ENCODE measurements at places on chromosomes 12 and 14.

DNA sequence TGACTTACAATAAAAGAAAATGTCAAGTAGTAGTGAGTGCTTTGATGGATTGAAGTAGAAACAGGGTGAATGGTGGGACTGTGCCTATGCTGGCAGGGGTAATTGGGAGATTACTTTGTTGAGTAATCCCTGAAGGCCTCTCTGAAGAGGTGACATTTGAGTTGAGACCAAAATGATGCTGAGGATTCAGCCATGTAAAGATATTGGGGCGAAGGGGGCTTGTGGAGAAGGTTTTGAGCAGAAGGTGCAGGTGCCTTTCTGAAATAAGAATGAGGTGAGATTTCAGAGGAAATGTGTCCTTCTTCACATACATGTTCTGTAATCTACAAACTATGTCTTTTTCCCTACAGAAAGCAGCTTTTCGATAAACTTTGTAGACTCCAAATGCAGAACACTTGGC, 8.0 kb downstream of the GNG2 start:
- no peak for DNase-seq

DNA sequence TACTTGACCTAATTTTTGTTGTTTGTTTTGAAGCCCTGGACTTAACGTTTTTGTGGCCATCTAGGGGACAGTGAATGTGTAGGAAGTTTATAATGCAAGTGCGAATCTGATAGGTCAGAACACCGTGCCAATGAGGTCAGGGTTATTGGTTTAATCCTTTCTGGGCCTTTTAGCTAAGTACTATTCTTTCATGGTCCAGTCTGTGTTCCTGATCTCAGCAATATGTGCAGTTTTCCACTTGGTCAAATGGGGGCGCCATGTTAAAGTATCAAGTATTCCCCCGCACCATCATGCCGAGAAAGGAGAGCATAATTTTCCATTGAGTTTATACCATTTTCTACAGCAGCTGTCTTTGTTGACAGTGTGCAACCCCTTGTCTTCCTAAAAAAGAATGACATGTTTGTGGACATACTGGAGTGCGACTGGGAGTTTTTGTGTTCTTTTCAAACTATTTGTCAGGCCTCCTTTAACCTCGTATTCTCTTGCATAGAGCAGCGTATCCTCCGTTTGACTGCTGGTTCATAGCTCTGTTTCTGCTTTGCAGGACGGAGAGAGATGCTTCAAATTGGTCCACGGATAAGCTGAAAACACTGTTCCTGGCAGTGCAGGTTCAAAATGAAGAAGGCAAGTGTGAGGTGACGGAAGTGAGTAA, 1.3 kb downstream of the AHSA1 start:
- no peak for DNase-seq

DNA sequence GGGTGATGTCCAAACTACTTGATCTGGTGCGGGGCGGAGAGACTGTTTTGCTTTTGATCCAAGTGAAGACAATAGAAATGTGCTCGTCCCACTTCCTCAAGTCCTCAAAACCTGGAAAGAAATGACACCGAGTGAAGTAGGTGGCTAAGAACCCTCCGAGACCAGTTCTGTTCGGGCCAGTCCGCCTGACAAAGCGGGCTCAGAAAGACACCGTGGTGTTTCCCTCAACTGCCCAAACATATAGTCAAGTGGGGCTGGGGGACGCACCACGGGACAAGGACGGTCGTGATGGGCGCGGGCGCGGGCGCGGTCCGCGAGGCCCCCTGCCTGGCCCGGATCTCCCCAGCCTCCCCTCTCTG, 1.6 kb downstream of the PHLDA1 start:
- DNase-seq = no peak

- DNase-seq = no peak
Measured at GRCh38 chr14:37019488-37019887, 152.9 kb downstream of the SLC25A21 start.

GRCh38 chr14:88044776-88045446, 40.0 kb downstream of the GPR65 start:
- DNase-seq = no peak

- DNase-seq = no peak
Measured at GRCh38 chr12:7994731-7995205, 37.7 kb upstream of the FOXJ2 start.

DNA sequence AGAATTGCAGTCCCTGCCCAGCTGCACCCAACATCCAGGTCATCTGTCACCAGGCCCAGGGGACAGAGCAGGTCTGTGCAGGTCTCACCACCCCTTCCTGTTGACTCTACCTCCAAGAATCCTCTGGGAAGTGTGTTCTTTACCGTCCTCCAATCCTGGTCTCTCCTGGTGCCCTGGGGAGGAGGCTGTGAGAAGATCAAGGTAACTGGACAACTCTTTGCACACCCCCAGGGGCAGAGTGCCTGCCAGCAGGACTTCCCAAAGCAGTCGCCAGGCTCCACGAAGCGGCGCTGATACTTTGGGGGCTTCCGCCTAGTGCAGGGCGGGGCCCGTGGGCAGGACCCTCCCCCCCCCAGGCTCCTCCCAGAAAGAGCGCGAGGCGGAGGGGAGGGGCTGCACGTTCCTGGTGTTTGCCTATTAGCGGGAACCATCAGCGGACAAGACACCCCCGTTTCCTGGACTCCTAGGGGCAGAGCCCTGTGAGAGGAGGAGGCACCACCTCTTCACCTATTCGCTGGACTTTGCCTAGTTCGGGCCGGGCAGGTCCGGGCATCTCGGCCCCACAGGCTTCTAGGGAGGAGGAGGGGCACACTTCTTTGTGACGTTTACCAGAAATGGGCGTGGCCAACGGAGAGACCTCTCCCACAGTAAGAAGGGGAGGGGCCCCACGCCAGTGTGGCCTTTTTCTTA, 918.0 kb downstream of the AACS start:
- DNase-seq = no peak

- no peak for DNase-seq
Measured at GRCh38 chr12:65926119-65926908, 102.0 kb downstream of the HMGA2 start.

DNA sequence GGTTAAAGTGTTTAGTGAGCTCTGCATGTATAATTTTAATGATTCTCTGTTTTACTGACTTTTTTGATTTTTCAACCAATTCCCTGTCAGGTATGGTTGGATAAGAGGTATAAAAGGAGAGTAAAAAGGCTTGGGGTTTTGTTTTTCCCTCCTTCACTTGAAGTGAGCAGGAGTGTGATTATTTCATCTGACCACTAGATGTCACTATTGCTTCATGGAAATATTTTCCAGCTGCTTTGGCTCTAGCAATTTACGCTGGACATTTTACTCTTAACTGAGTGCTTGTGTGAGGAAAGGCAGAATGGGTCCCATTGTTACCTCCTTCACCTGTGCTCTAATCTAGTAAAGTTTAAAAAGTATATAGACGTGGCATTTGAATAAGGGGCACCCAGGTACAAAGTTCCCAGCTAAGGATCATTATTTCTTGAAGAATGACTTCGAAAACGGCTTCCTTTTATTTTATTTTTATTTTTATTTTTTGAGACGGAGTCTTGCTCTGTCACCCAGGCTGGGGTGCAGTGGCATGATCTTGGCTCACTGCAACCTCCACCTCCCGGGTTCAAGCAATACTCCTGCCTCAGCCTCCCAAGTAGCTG, 66.5 kb downstream of the TBC1D30 start:
- DNase-seq = peak; percentile 19

- peak; percentile 24 for DNase-seq
Measured at GRCh38 chr12:103401421-103401820, 94.3 kb downstream of the C12orf42 start.

- DNase-seq = no peak
Measured at GRCh38 chr12:132474237-132474741, 15.7 kb upstream of the FBRSL1 start.

DNA sequence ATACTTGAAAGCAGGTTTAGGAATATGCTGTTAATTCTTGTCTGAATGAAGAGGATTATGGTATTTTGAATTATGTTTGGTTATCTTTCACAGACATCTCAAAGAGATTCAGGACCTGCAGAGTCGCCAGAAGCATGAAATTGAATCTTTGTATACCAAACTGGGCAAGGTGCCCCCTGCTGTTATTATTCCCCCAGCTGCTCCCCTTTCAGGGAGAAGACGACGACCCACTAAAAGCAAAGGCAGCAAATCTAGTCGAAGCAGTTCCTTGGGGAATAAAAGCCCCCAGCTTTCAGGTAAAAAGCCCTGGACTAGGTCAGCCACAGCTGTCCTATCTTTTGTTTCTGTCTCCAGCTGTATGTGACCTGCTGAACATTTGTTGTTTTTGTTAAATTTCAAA, 52.1 kb downstream of the RAD52 start:
- no peak for DNase-seq

DNA sequence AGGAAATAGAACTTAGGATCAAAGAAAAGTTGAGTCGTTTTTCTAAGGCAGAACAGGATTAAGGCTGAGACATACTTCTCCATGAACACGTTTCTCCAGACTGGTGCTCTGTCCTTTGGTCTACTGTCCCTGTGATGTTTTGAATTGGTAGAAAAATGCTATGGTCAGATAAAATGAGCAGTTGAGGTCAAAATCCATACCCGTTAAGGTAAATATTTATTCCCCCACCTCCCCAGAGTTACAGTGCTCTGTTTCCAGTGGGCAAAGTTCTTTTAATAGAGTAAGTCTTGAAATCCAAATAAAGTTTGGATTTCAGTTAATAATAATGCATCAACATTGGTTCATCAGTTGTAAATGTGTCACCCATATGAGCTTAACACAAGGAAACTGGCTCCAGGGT, 74.5 kb downstream of the PTHLH start:
- DNase-seq = no peak

- DNase-seq = no peak
Measured at GRCh38 chr12:108446766-108447165, 68.3 kb upstream of the FICD start.

DNA sequence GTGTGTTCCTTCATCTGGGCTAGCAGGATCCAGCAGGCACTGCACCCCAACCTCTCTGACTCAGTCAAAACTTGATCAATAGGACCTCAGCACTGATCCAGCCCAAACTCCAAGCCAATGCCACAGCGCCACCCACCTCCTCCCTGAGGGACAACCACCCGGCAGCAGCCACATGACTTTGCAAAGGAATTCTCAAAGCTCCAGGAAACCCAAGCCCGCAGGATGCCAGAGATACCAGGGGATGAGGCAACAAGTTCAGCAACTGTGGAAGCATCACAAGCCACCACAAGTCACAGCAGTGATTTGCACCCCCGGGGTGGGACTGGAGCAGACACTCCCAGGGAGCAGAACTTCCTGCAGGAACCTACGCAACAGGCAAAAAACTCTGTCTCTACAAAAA, 37.3 kb downstream of the ACTN1 start:
- DNase-seq = peak; percentile 55

- DNase-seq = no peak
Measured at GRCh38 chr12:40622246-40622838, 69.9 kb upstream of the CNTN1 start.

DNA sequence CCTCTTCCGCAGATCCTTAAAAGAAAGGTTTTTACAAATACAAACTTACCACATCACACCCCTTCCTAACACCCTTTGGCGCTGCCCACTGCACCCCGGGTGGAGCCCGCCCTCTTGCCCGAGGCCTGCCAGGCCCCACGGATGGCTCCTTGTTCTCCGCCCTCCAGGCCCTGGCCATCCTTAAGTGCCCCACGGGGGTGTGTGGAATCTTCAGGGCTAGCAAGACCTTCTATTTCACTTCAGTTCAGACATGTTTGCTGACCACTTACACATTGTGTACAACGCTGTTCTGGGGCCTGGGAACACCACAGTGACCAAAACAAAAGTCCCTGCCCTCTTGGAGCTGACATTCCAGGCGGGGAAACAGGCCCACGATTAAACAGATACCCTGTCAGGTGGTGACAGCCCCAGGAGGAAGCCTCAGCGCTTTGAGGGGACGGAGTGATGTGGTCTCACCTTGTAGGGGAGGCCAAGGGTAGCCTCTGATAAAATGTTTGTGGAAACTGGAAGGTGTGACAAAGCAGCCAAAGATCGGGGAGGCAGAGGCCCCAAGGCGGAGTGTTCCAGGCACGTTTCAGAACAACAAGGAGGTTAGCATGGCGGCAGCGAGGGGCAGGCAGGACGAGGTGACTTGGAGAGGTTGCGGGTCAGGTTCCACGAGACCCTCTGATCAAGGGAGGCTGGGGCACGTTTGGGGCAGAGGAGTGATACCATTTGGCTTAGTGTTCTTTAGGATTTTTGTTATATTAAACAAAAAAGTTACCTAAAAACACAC, 27.0 kb downstream of the TPCN1 start:
- no peak for DNase-seq

- DNase-seq = no peak
Measured at GRCh38 chr12:46824709-46825108, 1.1 kb downstream of the SLC38A4 start.

DNA sequence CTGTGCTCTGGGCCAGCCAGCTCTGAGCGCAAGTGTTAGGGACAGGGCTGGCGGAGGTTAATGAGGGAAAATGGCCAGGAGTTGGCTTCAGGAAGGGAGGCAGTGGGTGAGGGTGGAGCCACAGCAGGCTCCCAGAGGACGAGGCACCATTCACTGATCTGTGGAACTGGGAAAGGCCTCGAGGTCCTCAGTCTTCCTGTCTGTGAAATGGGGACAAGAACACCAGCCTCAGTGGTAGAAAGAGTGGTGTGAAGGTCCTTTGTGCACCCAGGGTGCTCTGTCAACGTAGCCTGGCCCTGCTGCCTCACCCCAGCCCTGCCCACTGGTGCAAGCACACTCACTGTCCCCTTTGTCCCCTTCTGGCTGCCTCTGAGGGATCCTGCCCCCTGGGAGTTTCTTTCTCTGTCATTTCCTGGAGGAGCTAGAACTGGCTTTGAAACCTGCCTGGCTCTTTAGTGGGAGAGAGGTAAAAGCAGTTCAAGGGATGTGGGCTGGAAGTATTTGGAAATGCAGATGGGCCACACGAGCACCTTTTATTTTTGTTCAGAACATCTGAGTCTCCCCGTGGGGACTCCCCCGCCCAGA, 25.0 kb downstream of the SYNDIG1L start:
- DNase-seq = no peak

GRCh38 chr14:40133463-40133862, 701.2 kb upstream of the FBXO33 start:
- DNase-seq = no peak

GRCh38 chr14:23469906-23470403, 452 bp downstream of the NGDN start:
- DNase-seq = no peak

- no peak for DNase-seq
Measured at GRCh38 chr14:68418174-68419118, 374.4 kb downstream of the ZFP36L1 start.

DNA sequence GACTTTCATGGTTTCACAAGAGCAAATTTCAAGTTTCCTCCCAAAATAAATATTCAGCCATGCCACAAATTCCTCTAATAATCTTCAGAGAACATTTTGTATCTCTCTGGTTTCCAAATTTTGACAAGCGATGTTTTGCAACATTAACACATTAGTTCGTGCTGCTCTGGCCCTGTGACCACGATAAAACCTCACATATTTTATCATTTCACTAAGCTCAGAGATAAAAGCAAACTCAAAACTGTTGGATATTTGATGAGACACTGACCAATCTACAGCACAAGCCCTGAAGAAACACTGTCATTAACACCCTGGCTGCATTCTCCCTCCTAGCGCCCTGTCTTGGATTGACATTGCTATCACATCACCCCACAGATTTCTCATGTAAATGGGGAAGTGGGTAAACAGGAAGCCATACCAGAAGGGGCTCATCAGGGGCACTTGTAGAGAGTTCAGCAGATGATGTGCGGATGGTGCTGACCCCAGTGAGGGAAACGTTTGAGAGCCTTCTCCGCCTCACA, 264.3 kb downstream of the PRKD1 start:
- no peak for DNase-seq

All from H54 (cell line).